ENCODE measurements at places on chromosomes 7 and 10. TPM values are rescaled to one million over a fixed set of nuclear protein-coding genes. Genes with fewer than 3 reads are reported as not detected.

Gene COA1
- total RNA-seq, result 149 TPM

Gene SLC26A4
- not detected for total RNA-seq

Gene OR13A1
- not detected for total RNA-seq

Gene LRGUK
- total RNA-seq, result 7.1 TPM

GRCh38 chr7:98315318-98315993 lies 34.0 kb downstream of the BRI3 start:
- no peaks in the 10 kb centered on the region for H3K4me1 ChIP-seq
- H3K27me3 ChIP-seq, result no peaks in the 10 kb centered on the region
- H3K27ac ChIP-seq, result no peak overlapping the region
- no peak for DNase-seq
- peaks cover 26% of the 10 kb centered on the region for H3K36me3 ChIP-seq
- H3K4me3 ChIP-seq, result no peak overlapping the region

- no peak overlapping the region for H3K27ac ChIP-seq
- peaks cover 16% of the 10 kb centered on the region for H3K4me1 ChIP-seq
- no peak overlapping the region for H3K4me3 ChIP-seq
- no peak for DNase-seq
- H3K27me3 ChIP-seq, result no peaks in the 10 kb centered on the region
Observed at GRCh38 chr10:3485057-3485686, 299.8 kb downstream of the KLF6 start.

DNA sequence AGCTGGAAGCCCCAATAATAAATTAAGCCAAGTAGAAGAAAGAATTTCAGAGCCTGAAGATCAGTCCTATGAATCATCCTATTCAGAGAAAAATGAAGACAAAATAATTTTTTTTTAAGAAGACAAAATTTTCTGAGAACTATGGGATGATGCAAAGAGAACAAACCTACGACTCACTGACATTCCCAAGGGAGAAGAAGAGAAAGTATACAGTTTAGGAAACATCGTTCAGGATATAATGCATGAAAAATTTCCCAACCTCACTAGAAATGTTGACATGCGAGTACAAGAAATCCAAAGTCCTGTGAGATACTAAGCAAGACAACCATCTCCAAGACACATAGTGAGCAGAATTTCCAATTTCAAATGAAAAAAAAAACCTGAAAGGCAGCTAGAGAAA lies 150.5 kb downstream of the THSD7A start:
- H3K4me1 ChIP-seq, result no peaks in the 10 kb centered on the region
- H3K36me3 ChIP-seq, result no peaks in the 10 kb centered on the region
- no peak for DNase-seq
- H3K27me3 ChIP-seq, result no peaks in the 10 kb centered on the region

GRCh38 chr10:119119400-119119799 lies 15.5 kb downstream of the DENND10 start:
- DNase-seq, result no peak
- no peaks in the 10 kb centered on the region for H3K27me3 ChIP-seq
- peaks cover 32% of the 10 kb centered on the region for H3K36me3 ChIP-seq
- H3K4me1 ChIP-seq, result no peaks in the 10 kb centered on the region
- H3K27ac ChIP-seq, result no peak overlapping the region

DNA sequence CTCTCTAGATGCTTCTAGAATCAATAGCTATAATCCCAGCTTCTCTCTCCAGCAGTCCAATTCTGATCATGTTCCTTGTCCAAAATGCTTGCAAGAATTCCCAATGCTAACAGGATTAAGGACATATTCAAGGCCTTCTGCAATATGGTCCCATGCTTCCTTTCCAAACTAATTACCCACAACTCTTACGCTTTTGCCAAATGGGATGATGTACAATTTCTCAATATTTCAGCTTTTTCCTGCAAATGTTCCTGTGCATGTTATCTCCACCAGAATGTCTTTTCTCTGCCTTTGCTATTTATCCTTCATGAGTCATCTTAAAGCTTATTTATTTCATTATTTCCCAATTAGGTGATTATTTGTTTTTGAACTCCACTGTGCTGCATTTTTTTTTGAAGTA lies 556.4 kb downstream of the SORCS1 start:
- no peak overlapping the region for H3K4me3 ChIP-seq
- H3K27me3 ChIP-seq, result no peaks in the 10 kb centered on the region
- no peaks in the 10 kb centered on the region for H3K4me1 ChIP-seq
- H3K36me3 ChIP-seq, result no peaks in the 10 kb centered on the region

DNA sequence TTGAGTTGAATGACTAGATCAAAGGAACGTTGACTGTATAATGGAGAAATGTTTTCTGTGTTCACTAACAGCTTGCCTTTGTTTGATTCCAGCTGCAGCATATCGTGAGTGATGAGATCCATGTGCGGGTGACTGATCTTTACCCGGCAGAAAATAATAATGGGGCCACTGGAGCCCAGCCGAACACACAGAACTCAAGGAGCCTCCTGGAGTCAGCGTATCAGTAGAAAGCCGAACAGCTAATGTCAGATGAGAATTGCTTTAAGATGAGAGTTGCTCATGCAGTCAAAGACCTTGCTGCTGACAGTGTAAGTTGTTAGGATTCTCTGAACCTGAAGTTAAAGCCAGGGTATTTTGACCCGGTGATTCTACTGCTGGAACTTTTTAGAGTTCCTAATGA lies 34.3 kb upstream of the MTPAP start:
- H3K27me3 ChIP-seq, result no peaks in the 10 kb centered on the region
- no peak for DNase-seq
- H3K27ac ChIP-seq, result no peak overlapping the region
- no peak overlapping the region for H3K4me3 ChIP-seq

DNA sequence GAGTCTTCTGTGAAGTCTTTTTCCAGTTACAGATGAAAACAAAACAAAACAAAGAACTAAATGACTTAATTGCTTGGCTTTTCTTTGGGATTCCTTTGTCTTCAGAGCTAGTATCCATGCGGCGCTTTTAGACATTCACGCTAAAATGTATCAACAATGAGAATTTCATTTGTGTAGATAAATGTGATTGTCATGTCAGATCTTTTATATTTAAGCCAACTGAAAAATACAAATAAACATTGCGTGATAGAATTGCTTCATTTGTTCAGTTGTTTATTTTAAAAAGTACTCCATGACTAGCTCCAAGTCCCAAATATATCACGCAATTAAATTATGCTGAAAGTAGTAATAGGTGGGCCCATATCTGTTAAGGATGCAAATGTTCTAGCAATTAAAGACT lies 7.9 kb upstream of the ADRB1 start:
- H3K4me3 ChIP-seq, result no peak overlapping the region
- no peak for DNase-seq
- H3K27ac ChIP-seq, result no peak overlapping the region
- no peaks in the 10 kb centered on the region for H3K4me1 ChIP-seq
- H3K27me3 ChIP-seq, result peaks cover 8% of the 10 kb centered on the region
- H3K36me3 ChIP-seq, result no peaks in the 10 kb centered on the region

Measured in GM23338 (cell line).